ENCODE measurements at places on chromosomes 1 and 21.
A peak's percentile ranks its signal among the peaks of the same experiment; 100 is the strongest.

GRCh38 chr1:233240829-233241682 lies 54.5 kb downstream of the PCNX2 start:
- no peak for DNase-seq

GRCh38 chr1:119910618-119911017 lies 14.3 kb upstream of the ADAM30 start:
- no peak for DNase-seq

GRCh38 chr1:31739346-31739745 lies 24.8 kb downstream of the ADGRB2 start:
- DNase-seq, result no peak

GRCh38 chr1:209455661-209456358 lies 127.7 kb upstream of the CAMK1G start:
- no peak for DNase-seq

DNA sequence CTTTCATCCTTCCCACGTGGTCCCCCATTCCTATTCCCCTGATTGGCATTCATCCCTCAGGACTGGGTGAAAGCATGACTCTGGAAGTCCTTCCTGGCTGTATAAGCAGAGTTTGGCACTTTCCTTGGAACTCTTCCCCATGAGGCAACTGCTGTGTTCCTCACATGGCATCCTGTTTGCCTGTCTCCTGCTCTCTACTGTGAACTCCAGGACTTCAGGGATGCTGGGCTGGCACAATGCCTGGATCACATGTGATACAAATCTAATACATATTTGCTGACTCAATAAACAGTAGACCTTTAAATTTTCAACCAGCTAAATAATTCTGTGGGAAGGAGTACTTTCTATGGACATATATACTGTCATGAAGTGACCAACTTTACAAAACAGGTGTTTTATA lies 46.8 kb upstream of the EDEM3 start:
- DNase-seq, result no peak

GRCh38 chr1:54571326-54571725 lies 23.3 kb downstream of the ACOT11 start:
- DNase-seq, result no peak

- DNase-seq, result no peak
These were observed 15.9 kb upstream of the PLCH2 start for GRCh38 chr1:2460203-2460602.

GRCh38 chr1:209651138-209651587 lies 1.1 kb downstream of the LAMB3 start:
- DNase-seq, result no peak

DNA sequence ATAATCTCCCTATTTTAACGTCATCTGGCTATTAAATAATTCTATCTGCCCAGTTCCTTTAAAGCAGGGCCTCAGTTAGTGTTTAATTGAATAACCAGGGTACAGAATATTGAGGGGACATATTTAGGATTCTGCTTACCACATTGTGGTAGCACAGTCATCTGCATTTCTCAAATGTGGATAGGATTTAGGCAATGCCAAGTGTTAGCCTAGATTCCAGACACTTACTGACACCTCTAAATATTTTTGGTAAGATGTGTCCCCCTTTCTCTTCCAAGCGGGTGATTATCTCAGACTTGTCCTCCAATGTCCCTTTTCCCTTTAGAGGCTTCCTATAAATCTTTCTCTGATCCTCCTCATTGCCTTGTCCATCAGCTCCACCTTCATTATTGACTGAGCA lies 160.8 kb upstream of the HOOK1 start:
- DNase-seq, result no peak

- no peak for DNase-seq
These were observed 157.5 kb upstream of the CD34 start for GRCh38 chr1:208068407-208068806.

DNA sequence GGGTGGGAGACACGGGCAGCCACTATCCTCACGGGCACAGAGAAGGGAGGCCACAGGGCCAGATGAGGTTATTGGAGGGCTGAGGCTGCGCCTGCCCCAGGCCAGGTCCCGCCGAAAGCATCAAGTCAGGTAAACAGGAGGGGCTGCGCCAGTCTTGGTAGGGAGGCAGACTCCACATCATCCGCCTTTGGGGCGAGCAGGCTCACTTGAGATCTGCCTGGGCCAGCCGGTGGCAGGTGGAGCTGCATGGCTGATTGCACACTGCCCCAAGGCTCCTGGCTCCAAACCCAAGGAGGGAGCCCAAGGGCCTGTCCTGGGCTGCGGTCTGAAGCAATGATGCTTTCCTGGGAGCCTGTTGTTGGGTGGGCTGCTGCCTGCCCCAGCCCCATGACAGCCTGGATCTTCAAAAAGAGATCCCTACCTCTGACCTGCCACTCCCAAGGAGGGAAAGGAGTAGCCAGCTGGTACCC lies 4.6 kb downstream of the SMIM1 start:
- DNase-seq, result no peak

GRCh38 chr1:84089867-84090266 lies 54.2 kb upstream of the PRKACB start:
- DNase-seq, result no peak

DNA sequence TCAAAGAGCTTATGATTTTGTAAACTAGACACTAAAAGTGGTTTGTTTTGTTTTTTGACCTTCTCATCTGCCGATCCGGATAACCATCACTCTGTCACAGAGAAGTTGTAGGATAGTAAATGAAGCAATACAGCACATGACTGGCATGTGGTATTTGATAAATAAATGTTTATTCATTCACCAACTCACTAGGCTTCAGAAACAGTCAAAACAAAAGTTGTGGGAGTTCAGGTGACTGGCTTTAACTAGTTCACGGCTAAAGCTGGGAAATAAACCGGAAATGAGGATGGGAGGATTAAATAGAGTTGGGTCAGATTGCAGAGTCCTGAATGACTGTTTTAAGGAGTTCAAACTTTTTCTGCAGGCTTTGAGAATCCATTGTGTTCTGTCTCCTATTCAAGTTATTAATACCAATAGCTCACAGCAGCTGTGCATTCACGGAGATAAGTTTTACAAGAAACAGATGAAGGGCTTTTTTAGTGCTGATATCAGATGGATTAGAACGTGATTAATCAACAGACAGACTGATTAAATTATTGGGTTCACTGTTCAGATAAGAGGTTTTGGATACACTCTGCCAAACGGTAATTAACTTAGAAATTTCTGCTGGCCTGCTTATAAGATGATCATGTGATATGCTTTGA lies 463.3 kb downstream of the DPYD start:
- DNase-seq, result no peak

- DNase-seq, result no peak
These were observed 659.9 kb downstream of the LTN1 start for GRCh38 chr21:28332796-28333195.

DNA sequence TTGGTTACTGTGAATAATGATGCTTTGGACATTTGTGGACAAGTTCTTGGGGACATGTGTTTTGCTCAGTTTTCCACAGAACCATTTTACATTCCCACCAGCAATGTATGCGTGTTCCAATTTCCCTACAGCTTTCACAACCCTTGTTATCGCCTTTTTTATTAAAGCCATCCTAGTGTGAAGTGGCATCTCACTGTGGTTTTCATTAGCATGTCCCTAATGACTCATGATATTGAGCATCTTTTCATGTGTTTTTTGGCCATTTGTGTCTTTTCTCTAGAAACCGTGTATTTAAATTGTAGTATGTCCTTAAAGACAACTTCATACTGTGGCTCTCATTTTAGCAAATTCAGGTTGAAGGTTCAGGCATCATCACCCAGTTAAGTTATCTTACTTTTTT lies 132.1 kb downstream of the TGFBR3 start:
- no peak for DNase-seq

- no peak for DNase-seq
These were observed 5.2 kb upstream of the FOXD3 start for GRCh38 chr1:63316984-63317816.

GRCh38 chr1:53410701-53411100 lies 48.5 kb upstream of the DMRTB1 start:
- DNase-seq, result no peak

DNA sequence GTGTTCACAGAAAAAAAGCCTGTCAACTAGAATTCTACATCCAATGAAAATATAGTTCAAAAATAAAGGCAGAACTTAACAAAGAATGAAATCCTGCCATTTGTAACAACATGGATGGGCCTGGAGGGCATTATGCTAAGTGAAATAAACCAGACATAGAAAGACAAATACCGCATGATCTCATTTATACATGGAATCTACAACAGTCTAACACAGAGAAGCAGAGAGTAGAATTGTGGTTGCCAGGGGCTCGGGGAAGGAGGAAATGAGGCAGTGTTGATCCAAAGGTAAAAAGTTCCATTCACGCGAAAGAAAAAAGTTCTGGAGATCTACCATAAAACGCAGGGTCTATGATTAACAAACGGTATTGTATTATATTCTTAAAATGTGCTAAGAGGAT lies 282.6 kb downstream of the MRPL39 start:
- DNase-seq, result no peak

- DNase-seq, result peak; percentile 14
These were observed 172.7 kb downstream of the TGFBR3 start for GRCh38 chr1:91712981-91713841.

DNA sequence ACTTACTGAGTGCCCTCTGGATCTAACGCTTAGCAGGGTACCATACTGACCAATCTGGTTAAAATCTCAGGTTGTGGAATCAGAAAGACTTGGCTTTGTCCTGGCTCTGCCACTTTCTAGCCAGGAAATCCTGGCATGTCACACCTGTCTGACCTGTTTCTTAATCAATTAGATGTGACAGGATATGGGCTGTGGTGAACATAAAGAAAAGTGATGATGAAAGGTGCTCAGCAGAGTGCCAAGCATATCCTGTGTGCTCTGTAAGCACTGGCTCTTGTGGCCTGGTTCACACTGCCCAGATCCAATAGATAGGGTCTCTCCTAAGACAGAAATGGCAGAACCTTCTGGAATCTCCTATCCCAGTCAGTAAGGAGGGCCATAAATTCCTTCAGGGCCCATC lies 53.9 kb downstream of the PHC2 start:
- no peak for DNase-seq

DNA sequence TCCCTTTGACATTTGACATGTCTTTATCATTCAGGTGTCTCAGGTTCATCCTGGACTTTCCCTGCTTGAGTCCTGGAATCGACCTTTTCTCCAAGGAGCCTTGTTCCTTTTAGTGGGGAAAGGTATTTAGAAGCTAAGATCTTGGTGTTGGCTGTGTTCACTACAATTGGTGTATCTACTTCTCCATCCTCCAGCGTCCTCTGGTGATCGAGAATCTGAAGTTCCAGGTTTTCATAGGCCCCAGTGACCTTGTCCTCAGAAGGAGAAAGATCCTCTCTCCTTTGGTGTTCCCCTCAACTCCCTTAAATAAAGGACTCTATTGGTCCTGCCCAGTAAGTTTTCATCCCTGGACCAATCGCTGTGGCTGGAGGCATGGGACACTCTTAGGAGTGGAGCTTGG lies 22.1 kb downstream of the MROH7 start:
- no peak for DNase-seq

DNA sequence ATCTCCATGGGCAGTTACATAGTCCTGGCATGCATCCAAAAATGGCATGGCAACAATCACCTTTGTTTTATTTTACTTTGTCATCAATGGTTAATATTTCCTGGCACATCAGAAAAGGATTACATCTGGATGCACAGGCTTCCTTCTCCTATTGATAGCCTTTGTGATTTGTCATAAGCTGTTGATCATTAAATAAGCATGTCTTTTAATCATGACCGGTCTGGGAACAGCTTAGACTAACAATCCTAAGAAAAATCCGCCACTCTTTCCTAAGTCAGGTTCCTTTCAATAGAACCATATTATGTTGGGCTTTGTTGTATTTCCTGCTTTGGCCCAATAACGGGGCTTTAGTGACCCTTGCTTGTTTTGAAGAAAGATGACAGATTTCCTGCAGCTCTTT lies 330.6 kb downstream of the DUSP10 start:
- DNase-seq, result no peak

GRCh38 chr1:153961421-153961820 lies 1.9 kb downstream of the SLC39A1 start:
- DNase-seq, result no peak

DNA sequence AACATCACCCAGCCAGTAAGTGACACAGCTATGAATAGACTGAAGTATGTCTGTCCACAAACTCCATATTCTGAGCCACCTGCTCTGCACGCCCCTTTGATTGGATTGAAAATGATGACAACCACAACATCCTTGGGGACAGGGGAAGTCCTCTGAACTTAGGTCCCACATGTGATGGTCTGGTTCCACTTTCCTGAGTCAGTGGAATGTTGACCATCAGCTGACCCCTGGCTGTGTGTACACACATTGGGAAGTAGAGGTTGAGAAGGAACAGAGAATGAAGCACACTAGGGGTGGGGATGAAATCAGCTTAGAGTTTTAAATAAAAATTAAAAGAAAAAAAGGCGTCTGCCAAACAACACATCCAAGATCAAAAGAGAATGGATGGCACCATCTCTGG lies 8.0 kb upstream of the DISP3 start:
- no peak for DNase-seq

DNA sequence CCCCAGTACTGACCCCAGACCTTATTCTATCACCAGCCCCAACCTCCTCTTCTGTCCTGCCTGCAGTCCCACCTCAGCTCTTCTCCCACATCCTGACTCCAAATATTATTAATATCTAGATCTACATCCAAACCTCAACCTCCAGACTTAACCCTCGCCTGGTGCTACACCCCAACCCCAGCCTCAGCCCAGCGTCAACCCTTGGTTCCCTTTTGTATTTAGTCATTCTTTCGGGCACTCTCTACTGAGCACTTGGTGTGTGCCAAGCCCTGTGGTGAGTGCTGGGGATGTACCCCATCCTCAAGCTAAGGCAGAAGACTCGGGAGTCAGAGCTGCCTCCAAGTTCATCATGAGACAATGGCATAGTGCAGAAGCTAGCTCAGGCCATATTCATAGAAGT lies 1.1 kb downstream of the SHISAL2A start:
- peak; percentile 29 for DNase-seq

DNA sequence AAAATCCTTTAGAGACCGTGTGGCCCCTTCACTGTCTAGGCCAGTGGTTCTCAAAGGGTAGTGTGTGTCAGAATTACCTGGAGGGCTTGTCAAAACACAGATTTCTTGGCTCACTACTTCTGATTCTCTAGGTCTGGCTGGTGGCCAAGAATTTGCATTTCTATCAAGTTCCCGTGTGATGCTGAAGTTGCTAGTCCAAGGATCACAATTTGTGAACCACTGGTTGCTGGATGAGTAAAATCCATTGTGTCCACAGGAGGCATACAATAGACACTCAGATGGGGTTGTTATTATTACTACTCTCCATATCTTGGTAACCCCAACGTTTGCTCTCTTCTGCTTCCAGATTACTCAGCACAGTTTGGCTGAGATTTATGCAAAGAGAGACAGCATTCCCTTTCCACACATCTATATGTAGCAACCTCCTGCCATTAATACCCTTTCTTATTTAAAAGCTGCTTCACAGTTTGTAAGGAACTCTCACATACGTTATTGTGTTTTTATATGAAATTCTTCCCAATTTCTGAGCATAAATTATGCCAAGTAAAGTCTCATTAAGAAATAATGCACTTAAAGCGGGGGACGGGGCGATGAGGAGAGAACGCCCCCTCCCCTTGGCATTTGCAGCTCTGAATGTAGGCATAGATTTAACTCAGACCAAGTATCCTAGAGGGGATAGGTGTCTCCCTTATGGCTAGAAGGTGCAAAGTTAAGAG lies 720 bp upstream of the TMCC2 start:
- DNase-seq, result no peak

All from T-helper 1 cell (primary cell).